ENCODE measurements at places on chromosomes 5 and 9.

DNA sequence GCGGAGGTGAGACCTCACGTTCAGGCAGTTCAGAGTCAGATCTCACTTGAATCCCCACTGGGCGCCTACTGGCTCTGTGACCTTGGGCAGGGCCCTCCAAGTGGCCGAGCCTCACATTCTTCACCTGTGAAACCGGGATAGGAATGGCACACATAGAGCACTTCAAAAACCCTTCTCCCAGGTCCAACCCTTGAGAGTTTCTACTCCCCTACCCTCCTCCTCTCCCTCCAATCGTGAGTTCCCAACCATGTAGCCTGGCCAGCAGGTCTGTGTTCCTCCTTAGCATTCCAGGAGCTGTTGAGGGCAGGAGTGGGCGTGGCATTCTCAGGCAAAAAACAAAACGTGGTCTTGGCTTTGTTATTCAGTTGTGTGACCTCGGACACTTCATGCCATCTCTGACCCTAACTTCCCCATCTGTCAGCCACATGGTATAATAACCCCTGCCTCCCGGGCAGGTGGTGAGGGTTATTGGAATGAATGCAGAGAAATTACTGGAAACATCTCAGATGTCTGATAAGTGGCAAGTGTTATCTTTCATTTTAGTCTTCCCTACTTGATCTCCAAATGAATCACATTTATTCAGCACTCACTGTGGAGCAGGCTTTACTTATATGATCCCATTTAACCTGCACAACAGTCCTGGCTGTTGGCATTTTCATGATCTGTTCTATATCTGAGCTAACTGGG, 112.8 kb upstream of the BOD1 start:
- no peak for DNase-seq

- DNase-seq: no peak
Observed at GRCh38 chr9:7375013-7375511, 424.5 kb downstream of the DMAC1 start.

GRCh38 chr9:93020771-93021670, 37.5 kb upstream of the SUSD3 start:
- peak; percentile 30 for DNase-seq

GRCh38 chr5:138840103-138840502, 35.0 kb downstream of the LRRTM2 start:
- no peak for DNase-seq

DNA sequence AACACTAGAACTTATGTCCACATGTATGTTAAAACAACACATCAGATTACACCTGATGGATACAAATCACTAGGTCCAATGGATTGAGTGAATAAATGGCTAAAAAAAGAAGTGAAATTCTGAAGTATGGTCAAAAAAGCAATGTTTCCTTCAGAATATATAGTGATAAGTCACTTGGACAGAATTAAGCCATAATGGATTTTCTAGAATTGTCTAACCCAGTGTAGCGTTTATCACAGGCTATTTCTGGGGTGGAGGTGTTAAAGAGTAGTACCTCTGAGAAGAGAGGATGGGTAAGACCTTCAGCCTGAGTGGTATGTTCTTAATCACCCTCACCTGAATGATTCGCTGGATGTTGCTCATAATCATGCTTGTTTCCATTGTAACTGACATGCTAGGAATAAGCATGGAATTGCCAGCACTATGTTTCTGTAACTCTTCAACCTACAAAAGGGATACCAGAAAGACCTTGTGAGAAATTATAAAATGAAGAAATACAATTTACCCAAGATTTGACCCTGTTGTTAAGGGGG, 33.2 kb downstream of the SLC31A2 start:
- no peak for DNase-seq

- no peak for DNase-seq
Observed at GRCh38 chr5:56588131-56588487, 227.2 kb upstream of the MAP3K1 start.

GRCh38 chr5:103526164-103526915, 36.2 kb downstream of the NUDT12 start:
- DNase-seq: no peak

- no peak for DNase-seq
Observed at GRCh38 chr9:121954477-121955140, 138.5 kb downstream of the TTLL11 start.

DNA sequence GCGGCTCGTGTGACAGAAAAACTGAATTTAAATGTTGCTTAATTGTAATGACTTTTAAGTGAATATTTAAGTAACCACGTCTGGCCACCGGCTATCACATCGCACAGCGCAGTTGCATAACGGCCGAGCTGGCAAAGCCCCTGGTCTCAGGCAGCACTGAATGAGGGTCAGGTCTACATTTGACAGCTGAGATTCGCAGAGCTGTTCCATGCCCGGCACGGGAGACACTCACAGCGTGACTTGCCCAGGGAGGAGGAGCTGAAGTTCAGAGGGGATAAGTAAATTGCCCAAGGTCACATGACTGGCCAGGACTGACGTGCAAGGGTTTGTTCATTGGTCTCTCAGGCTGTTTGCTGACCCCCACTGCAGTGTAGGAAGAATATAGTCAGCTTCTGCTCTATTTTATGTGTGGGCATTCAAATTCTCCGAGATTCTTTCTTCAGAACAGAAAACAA, 17.4 kb upstream of the COL5A1 start:
- DNase-seq: no peak

DNA sequence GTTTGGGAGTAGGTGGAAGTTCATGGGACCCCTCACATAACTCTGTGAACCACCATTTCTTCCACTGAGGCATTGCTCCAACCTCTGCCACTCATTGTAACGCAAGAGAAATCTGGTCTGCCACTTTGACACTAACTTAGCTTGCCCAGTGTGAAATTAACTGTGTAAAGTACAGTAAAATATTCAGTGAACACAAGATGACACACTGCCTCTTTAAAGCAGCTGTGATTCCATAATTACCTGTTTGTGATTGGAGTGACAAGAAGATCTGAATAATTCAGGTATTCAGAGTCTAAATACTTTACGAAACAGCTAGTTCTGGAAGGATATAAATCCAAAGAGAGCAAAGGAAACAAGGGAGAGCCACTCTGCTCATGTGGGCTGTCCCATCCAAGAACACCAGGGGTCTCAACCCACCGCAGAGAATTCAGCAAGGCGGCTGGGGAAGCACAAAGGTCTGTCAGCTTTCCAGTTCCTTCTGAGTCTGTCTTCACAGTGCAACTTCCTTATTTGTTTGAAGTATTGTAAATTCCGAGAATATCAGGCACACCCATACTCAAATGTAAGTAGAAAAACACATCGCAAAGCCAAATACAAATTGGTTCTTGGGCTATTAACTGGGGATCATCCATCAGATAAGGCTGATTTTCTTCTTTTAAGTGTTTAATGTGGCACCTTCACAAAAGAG, 86.9 kb downstream of the GNAQ start:
- DNase-seq: no peak

DNA sequence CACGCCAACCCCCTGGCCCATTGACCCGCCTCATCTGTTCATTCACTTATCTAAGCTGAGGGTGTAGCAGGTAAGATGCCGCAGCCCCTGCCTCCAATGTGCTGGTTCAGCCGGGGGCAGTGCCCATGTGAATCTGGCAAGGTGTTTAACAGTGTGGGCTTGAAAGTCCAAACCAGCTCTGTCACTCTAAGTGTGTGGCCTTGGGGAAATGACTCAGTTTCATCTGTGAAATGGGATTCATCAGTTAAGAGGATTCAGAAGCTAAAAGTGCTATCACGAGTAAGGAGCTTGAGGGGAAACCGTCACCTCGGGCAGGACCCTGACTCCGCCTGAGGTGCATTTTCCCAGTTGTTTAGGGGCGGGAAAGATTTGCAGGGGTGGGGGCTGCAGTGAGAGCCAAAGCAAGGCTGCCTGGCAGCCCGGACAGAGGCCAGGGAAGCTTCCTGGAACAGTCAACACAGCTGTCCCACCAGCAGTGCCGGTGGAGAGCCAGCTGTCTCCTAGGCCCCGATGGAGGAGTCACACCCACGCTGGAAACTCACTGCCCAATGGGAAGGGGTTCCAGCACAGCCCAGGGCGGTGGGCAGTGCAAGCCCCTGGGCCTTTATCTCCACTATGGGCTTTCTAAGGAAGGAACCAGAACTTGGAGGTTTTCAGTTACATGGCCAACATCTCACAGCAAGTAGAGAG, 9.7 kb upstream of the URM1 start:
- DNase-seq: peak; percentile 12

- no peak for DNase-seq
Observed at GRCh38 chr9:6506571-6506970, 93.6 kb downstream of the UHRF2 start.

DNA sequence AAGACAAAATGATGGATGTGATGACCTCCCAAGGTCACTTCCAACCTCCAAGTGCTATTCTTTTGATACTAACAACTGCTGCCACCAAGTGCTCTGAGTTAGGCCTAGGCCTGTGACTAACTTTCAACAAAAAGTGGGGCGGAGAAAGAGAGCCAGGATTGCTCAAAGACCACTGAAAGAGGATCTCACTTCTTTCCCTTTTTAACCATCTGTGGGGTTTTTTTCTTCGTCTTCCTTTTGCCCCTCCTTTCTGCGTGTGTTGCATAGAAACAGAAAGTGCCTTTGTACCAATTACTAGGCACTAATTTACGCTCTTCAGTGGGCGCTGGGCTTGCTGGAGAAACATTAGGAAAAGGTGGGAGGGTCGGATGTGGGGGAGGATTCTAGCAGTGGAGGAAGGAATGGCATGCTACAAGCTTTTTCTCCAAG, 8.0 kb downstream of the KLF9 start:
- DNase-seq: peak; percentile 59

All from stimulated activated CD4-positive, alpha-beta T cell treated with anti-CD3 and anti-CD28 coated beads, Interleukin-15, amount 100 ng/mL, for 24 hours (primary cell).